MCF 10A (cell line): ENCODE measurements at places on chromosomes 3 and 15.

GRCh38 chr3:104510131-104510849, 856.4 kb upstream of the ALCAM start:
- DNase-seq = peak; percentile 63

- DNase-seq = no peak
Observed at GRCh38 chr3:53823956-53824657, 22.1 kb downstream of the CHDH start.

DNA sequence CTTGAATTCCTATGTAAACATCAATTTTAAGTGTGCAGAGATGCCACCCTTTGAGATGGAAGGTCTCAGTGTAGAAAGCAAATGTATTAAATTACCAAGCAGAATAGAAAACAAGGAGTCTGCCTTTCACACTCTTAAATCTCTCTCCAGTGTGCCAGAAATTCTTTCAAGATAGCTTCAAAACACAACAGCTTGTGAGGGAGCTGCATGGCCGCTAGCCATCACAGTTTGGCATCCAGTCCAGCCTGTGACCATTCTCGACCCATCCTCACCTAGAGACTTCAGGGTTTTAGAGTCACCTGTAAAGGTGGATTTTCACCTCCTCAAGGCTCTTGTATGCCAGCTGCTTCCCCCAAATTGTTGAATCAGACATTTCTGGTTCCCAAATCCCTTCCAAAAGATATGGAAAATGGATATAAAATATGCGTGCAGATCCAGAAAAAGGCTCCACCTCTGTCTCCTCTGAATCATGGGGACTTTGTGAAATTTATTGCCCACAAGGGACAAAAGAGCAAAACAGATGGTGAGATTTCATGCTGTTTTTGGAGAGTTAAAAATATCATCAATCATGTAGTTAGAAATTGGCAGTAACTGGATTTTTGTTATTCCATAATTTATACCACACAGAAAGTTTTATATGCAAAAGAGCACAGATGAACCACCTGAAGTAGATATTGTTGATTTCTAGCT, 114.2 kb upstream of the THRB start:
- no peak for DNase-seq

GRCh38 chr15:57340682-57341259, 35.5 kb upstream of the CGNL1 start:
- DNase-seq = peak; percentile 56
